ENCODE measurements at places on chromosomes 4 and X.

- DNase-seq = no peak
Measured at GRCh38 chrX:131975851-131976250, 47.3 kb upstream of the STK26 start.

- no peak for DNase-seq
Measured at GRCh38 chrX:40637687-40638086, 9.7 kb downstream of the CXorf38 start.

GRCh38 chr4:99635601-99636000 is 22.0 kb downstream of the C4orf54 start:
- no peak for DNase-seq

GRCh38 chr4:32544846-32545245 is 1824.7 kb downstream of the PCDH7 start:
- no peak for DNase-seq

- no peak for DNase-seq
Measured at GRCh38 chr4:65437102-65437501, 233.2 kb downstream of the EPHA5 start.

GRCh38 chr4:133524369-133524768 is 375.3 kb downstream of the PCDH10 start:
- no peak for DNase-seq

DNA sequence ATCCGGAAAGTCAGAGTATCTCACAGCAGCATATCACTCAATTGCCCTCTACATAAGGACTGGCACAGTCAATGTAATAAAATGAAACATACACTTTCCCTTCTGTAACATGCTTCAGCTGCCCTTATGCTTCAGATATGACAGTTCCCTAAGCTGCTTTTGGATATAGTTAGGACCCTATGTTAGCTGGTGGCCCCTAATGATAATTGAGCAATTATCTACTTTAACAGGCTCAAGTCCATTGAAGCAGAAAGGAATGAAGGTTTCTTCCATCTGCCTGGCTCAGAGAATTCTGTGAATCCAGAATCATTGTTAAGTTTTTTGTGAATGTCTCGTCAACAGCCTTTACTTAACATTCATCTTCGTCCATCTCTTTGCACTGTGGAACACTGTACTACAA is 951.2 kb upstream of the DIAPH2 start:
- no peak for DNase-seq
